Stimulated activated CD4-positive, alpha-beta T cell treated with anti-CD3 and anti-CD28 coated beads, TNF-alpha, amount 100 ng/mL, for 48 hours (primary cell): ENCODE measurements at places on chromosomes 2 and 18.

GRCh38 chr2:98509542-98510321, 65.1 kb downstream of the INPP4A start:
- no peak for DNase-seq

DNA sequence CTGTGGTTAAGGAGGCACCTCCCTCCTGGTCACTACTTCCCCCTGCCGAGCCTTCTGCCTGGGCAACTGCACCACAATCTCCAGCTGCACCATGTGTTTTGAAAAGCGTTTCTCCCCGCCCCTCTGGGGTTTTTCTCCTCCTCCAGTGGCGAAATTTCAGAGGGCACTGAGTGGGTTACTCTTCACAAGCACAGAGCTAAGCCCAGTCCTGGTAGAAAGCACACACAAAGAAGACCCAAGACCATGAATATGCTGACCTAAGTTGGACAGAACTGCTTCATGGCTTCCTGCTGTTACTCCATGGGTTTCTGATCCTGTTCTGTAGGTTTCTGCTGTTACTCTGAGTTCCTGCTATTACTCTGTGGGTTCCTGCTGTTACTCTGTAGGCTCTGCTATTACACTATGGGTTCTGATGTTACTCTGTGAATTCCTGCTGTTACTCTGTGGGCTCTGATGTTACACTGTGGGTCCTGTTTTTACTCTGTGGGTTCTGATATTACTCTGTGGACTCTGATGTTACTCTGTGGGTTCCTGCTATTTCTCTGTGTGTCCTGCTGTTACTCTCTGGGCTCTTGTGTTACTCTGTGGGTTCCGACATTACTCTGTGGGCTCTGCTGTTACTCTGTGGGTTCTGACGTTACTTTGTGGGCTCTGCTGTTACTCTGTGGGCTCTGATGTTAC, 216.6 kb downstream of the RTP5 start:
- DNase-seq: no peak

- no peak for DNase-seq
These were observed 125.5 kb upstream of the SIX2 start for GRCh38 chr2:45134726-45135125.

GRCh38 chr2:15184491-15184890, 376.6 kb downstream of the NBAS start:
- DNase-seq: no peak

GRCh38 chr18:45232061-45232460, 383.2 kb upstream of the SLC14A2 start:
- no peak for DNase-seq

DNA sequence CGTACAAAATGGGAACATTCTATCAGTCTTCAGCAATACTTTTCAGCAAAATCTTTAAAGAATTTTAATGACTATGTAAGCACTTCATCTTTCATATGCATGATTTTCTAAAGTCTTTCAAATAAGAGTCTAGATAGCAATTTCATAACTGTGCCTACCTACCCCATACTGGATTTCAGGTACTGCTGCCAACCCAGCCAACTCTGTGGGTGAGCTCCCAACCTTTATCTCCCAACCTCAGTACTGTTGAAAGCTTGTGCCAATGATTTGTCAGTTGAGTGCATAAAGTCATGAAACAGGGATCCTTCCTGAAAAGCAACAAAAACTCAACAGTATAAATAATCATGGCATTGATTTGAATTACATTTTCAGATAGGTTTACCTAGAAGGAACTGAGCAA, 296.9 kb downstream of the PID1 start:
- no peak for DNase-seq

GRCh38 chr2:202108345-202108744, 35.3 kb downstream of the KIAA2012 start:
- DNase-seq: no peak

DNA sequence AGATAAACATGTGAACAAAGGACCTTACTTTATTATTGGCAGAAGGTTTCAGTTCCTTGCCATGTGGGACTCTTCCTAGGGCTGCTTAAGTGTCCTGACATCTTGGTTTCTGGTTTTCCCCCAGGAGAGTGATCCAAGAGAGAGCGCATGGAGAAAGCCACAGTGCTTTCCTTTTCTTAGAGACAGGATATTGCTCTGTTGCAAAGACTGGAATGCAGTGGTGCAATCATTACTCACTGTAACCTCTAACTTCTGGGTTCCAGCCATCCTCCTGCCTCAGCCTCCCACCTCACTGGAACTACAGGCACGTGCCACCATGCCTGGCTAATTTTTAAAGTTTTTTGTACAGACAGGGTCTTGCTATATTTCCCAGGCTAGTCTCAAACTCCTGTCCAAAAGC, 38.1 kb upstream of the TCF7L1 start:
- DNase-seq: no peak

DNA sequence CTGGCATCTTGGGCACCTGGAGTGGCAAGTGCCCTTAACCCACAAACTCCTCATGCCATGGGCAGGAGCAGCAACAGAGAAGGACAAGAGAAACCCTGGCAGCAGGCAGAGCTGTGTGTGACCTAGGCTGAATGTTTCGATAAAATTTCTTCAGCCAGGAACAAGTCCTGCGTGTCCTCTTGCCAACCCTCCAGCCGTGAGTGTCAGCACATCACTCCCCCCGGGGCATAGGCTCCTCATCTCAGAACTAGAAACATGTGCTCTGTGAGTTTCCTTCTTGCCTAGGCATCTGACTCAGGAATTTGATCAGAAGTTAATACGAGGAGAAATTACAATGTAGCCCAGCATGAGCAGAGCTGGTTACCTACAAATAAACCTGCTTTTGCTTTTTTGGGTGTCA, 2.2 kb downstream of the ABCG8 start:
- no peak for DNase-seq

- DNase-seq: no peak
These were observed 166.8 kb upstream of the SP5 start for GRCh38 chr2:170548304-170548703.

DNA sequence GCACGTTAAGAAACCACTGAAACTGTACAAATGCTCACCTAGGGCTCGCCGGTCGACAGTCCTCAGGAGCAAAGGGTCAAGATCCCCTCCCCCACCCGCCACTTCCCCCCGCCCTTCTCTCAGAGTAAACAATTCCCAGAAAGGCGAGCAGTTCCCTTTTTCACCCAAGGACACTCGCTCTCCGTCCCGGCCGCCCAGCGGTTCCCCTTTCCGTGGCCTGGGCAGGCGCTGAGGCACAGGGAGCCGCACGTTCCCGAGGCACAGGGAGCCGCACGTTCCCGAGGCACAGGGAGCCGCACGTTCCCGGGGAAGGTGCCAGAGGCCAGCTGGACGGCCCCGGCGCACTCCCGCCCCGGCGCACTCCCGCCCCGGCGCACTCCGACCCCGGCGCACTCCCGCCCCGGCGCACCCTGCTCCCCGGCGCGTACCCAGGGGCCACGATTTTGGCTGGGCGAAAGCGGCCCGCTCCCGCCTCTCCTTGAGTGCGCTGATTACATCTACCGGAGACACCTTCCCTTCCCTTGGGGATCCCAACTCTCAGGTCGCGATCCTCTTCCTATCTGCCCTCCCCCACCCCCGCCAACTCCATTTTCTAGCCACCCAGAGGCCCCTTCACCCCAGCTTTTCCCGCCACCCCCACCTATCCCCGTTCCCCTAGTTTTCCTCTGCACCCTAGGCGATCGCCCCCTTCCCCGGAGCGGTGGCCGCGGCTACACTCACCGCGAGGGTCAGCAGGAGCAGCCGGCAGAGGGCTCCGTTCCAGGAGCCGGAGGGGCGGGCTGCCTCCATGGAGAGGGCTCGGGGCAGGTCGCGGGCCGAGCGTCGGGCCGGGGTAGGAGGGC, 817 bp downstream of the DSC2 start:
- no peak for DNase-seq

DNA sequence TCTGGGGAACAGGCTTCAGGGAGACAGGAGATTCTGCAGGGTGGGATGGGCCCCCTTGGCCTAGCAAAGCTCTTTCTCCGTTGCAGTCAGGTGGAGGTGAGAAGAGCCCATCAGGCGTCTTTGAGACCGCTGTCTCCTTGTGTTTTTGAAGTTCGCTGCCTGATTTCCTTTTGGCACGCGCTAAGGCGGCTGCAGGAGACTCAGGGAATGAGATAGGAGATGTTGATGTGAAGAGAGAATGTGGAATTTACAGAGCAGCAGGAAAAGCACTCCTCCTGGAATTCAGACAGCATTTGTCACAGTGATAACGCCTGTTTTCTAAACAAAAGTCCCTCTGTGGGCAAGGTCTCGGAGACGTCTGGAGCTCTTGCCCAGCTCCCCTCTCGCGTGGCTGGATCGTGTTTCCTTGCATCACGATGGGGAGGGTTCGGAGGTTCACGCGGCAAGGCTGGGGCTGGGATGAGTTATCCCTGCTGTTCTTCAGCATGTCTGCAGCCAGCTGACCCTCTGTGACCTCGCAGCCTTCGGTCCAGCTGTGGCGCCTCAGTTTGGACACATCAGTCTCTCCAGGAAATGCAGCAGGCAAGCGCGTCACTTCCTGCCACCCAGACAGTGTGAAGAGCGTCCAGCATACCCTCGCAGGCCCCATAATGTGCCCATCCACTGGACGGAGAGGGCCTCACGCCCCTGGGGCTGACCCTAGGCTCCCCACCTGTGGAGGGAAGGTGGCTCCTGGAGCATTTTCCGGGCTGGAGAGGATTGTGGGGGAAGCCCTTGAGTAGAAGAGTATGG, 30.2 kb downstream of the GLI2 start:
- no peak for DNase-seq

DNA sequence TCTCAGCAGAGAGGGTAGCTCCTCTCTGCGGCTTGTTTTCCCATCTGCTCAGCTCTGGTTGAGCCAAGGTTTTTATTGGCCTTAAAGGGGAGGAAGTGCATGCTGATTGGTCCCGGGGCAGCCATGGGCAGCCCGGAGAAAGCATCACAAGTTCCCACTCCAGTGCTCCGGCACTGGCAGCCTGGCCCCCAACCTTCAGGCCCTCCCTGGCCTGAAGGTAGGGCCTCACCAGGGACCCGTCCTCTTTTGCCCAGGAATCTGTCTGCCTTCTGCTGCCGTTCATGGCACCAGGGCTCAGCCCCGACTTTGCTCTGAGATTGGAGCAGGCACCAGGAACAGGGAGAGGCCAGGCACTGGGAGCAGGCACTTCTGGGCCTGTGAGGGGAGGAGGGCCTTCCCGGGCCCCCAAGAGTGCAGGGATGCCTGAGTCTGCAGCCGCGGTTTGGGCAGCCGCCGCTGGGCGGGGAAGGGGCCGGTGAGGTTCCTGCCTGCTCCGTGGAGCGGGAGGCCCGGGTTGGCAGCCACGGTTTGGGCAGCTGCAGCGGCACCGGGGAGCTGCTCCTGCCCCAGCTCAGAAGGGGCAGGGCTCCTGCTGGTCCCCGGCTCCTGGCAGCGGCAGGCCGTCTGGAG, 17.5 kb upstream of the ILKAP start:
- no peak for DNase-seq

- DNase-seq: no peak
These were observed 87.9 kb upstream of the COL5A2 start for GRCh38 chr2:189267491-189267890.

DNA sequence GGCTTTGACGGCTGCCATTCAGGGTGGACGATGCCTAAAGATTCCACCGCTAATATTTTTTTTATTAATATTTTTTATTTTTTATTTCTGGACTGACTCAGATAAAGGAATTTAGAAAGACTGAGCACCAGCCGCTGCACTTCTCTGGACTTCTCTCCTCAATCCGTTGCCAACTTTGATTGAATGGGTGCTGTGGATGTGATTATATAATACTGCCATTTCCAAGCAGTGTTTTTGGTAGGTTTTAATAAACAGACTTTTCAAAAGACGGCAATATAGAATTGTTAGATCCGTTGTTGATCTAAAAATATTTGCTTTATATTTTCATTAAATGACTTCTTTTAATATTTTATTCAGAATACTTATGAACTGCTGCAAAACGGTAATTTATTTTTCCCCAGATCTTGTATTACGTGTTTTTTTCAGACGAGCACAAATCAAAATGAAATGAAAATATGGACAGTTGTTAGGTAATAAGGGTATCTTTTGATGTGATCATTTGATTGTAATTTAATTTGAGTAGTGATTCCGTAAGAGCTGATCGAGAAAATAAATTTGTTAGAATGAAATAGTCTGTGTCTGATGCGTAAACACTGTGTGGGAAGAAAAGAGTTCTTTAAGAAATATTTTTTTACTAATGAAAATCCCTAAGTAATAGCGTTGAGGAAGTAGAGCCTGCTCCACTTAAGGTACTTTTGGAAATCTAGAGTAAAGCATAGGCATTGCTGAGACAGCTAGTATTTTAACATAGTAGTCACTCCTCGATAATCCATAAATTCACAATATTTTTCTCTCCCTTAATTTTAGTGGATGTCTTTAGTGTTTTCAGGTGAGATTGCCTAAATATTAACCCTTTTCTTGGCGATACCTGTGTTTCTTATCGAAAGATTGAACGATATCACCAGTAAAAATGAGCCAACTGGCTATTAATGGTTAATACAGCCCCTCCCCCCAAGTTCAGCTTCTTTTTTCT, 4.4 kb downstream of the POU3F3 start:
- DNase-seq: no peak

DNA sequence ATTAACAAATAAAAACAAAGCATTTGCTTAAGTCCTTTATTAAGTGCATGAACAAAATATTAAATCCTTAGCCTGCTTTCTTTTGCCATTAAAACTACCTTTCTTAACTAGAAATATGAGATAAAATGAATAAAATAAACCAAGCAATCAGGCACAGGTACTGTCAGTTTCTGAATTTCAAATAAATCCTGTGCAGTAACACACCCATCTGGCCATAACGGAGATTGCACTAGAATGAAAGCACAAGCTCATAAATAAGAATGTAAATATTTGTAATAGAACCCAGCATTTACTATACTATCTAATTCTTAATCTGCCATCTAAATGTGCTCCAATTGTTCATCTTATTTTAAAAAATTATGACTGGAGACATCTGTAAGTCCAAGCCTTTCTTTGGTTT, 31.9 kb downstream of the PRKRA start:
- no peak for DNase-seq
